ENCODE measurements at places on chromosomes 12 and 14. TPM values are rescaled to one million over a fixed set of nuclear protein-coding genes. Genes with fewer than 3 reads are reported as not detected.

The LGR5 gene
- under 0.01 TPM for total RNA-seq

The RASSF9 gene
- total RNA-seq, result 6.4 TPM

The ERBB3 gene
- total RNA-seq, result 0.77 TPM

The DPF3 gene
- not detected for total RNA-seq

The GPRC5D gene
- total RNA-seq, result not detected

The SRGAP1 gene
- 18.2 TPM for total RNA-seq

The P2RX2 gene
- total RNA-seq, result not detected

The RPAP3 gene
- total RNA-seq, result 16.8 TPM

The MYF5 gene
- total RNA-seq, result not detected

The RAB3IP gene
- total RNA-seq, result 71.5 TPM

The ARF3 gene
- total RNA-seq, result 24.4 TPM

GRCh38 chr14:106681568-106681967 is 1155.2 kb downstream of the TMEM121 start:
- DNase-seq, result no peak

DNA sequence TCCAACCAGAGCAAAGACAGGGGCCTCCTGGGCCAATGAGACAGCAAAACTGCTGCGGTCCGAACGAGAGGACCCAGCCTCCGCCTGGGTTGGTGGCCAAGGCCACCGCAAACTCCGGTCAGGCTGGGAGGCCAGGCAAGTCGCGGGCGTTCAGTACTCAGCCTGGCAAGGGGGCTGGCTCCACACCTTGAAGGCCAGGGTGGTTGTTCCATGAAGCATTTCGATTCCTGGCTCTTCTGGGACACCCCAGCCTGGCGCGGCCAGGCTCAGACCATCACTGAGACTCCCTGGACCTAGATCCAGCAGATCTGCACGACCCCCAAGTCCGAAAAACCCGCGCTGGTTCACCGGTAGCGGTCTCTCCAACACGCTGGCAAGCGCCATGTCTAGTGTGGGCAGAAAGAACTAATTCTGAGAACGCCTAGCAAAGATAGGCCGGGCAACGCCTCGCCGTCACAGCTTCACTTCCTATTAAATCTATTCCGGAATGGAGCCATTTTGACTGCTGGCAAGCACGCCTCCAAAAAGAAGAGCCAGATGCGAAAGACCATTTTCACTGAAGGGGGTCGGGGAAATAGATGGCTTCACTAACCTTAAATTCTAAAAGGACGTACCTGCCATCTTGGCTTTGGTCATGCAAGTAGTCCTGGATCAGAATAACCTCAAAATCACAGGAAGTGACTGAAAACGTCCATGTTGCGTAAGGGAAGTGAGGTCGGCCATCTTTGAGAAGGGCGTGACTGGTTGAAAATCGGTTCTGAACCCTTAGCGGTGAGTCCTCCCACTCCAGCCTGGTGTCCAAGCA is at the start of gene PSMB5:
Gene PSMB5 (minus strand): TSS at position 403 of the 805 bp plus-strand sequence. CDS start 19 bp downstream, at position 384.
- peak; percentile 87 for DNase-seq

DNA sequence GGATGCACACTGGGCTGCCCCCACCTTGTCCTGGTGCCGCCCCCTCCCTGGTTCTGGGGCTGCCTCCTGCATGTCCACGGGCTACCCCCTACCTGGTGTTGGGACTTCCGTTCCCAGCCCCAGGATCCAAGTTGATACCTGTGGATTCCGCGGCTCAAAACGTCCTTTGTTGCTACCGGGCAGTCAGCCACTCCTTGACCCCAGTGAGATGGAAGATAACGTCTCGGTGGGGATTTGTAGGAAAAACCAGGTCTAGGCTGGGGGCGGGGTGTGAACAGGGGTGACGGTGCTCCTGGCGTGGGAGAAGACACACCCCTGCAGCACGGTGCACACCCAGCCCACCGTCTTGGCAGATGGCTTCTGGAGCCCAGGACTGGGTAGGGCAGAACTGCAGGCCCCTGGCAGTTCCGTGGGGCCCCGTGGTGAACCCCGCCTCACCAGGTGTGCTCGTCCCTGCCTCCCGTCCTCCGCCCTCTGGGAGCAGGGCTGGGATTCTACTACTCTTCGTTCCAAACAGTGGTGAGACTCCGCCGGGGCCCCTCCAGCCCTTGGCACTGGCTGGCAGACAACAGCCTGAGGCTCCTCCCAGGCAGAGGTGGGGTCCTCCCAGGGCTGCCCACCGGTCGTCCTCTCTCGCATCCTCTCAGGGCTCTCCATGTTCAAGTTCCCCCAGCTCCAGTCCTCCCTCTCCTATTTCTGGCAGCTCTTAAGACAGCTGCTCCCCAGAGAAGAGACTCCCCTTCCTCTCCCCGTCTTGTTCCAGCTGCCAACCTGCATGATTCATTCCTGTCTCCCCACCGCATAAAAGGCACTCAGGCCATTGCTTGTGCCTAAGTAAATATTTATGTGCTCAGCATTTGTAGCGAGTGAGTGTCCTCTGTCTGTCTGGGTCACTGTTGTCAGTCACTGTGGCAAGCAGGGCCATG is 75.5 kb downstream of the FBXL14 start:
- no peak for DNase-seq

- no peak for DNase-seq
These were observed 886.3 kb upstream of the SEL1L start for GRCh38 chr14:82419933-82420332.

- DNase-seq, result no peak
These were observed 87.0 kb downstream of the ITPK1 start for GRCh38 chr14:93028724-93029076.

- no peak for DNase-seq
These were observed 19.4 kb downstream of the OTOGL start for GRCh38 chr12:80118565-80119324.

DNA sequence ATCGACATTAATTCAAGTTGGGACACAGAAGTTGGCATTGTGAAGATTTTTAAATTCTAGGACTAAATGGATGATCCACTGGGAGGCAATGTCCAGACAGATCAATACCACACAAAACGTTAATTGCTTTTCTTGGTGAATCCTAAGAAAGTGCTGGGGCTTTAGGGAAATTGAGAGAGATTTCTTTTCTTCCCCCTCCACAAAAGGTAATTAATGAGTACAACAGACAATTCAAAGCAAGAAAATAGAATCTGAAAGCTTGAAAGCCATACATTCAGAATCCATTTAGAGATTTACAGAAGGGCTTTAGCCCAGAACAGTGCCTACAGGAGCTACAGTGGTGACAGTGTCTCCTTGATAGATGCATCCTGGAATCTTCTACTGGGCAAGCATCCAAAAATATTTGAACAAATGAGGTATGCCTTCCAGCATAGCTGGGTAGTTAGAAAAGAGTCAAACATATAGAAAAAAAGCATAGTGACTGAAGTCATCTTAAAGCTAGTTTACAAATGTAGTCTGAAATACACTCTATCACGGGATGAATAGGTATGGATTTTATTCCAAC is 718.1 kb downstream of the DIO2 start:
- no peak for DNase-seq

GRCh38 chr14:101076451-101077198 is 173.1 kb upstream of the RTL1 start:
- DNase-seq, result peak; percentile 13

- DNase-seq, result no peak
These were observed 3.3 kb downstream of the NRXN3 start for GRCh38 chr14:78173346-78174035.

- no peak for DNase-seq
These were observed 148.7 kb downstream of the ETV6 start for GRCh38 chr12:11798006-11798708.

GRCh38 chr12:52901715-52902541 is 2.9 kb downstream of the KRT8 start:
- DNase-seq, result no peak

GRCh38 chr12:52975820-52976573 is 27.1 kb downstream of the KRT18 start:
- DNase-seq, result no peak

- DNase-seq, result no peak
These were observed at the start of gene TMEM52B for GRCh38 chr12:10178821-10179220. Gene TMEM52B (plus strand): TSS chr12:10179032. CDS start chr12:10179575, 543 bp downstream.

GRCh38 chr12:6958609-6959057 is 7.5 kb downstream of the PTPN6 start:
- no peak for DNase-seq

- DNase-seq, result no peak
These were observed 991.9 kb downstream of the FLRT2 start for GRCh38 chr14:86521843-86522242.

DNA sequence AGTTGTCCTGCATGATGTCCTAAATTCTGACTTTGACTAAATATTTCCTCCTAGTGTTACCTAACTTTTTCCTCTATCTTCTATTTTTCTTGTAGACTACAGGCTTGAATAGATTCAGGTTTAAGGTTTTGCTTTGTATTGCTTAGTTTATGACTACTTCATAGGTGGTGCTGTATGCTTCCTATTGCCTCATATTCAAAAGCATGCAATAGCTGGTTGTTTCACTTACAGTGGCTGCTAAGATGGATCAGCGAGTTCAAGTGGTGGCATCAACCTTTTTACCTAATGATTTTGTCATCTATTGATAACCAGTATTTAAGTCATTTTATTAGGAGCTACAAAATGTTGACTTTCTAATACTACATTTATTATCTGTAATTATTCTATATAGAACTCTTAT is 36.3 kb upstream of the BICD1 start:
- no peak for DNase-seq

- no peak for DNase-seq
These were observed 56.9 kb downstream of the TAOK3 start for GRCh38 chr12:118315821-118316220.

DNA sequence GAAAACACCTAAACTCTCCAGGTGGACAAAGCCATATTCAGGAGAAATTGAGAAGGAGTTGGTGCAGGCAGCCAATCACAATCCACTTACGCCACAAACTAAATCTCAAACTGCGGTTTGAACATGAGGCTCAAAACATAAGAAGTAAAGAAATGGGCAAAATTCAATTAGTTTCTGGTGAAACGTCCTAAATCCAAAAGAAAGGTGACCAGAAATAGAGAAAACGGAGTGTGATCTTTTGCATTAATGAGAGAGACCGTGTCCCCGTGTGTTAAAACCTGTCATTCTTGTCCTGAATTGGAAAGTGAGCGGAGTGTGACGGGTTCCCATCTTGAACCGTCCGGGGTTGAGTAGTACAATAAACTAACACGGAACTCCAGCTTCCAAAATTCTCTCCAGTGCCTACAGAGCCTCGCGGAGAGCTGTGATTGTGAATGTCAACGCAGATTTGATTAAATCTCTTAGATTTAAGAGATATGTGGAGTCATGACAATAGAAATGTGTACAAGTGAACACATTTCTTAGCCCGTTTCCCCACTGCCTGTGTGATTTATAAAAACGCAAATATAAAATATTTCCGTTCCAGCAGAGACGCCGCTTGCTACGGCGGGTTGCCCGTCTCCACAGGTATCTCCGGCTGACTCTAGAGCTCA is 595 bp upstream of the METAP2 start:
- DNase-seq, result peak; percentile 25

GRCh38 chr12:126915309-126915708 is 1351.7 kb upstream of the TMEM132C start:
- no peak for DNase-seq

GRCh38 chr12:51907083-51907855 is at the start of gene ACVRL1:
Gene ACVRL1 (plus strand): TSS chr12:51907504. CDS start chr12:51912475, 4,971 bp downstream.
- no peak for DNase-seq

- no peak for DNase-seq
These were observed 159.3 kb downstream of the PDE3A start for GRCh38 chr12:20527417-20528163.

GRCh38 chr12:79444089-79444488 is 246.7 kb downstream of the PAWR start:
- DNase-seq, result no peak

DNA sequence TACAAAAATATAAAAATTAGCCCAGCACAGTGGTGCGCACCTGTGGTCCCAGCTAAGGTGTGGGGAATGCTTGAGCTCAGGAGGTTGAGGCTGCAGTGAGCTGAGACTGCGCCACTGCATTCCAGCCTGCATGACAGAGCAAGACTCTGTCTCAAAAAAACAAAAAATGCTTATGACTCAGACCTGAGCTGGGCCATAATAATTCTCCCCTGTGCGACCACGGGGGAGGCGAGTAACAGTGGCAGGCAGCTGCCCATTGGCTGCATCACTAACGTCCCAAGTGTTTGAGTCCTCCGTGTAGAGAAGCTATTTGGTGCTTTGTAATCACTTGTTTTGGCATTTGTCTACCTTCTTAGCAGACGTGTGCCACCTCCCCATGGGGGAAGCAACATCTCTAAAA is 24.9 kb downstream of the PSMC1 start:
- DNase-seq, result no peak

- no peak for DNase-seq
These were observed 9.3 kb downstream of the ANKRD33 start for GRCh38 chr12:51897181-51897580.

GRCh38 chr12:38646146-38646545 is 259.2 kb downstream of the CPNE8 start:
- no peak for DNase-seq

- DNase-seq, result no peak
These were observed 72.0 kb downstream of the CHGA start for GRCh38 chr14:92994942-92995341.

GRCh38 chr12:94010307-94010706 is 138.1 kb upstream of the PLXNC1 start:
- DNase-seq, result no peak

- no peak for DNase-seq
These were observed 82.0 kb downstream of the BTG1 start for GRCh38 chr12:92063641-92064040.

- DNase-seq, result no peak
These were observed 160.2 kb downstream of the DAD1 start for GRCh38 chr14:22428700-22429291.

DNA sequence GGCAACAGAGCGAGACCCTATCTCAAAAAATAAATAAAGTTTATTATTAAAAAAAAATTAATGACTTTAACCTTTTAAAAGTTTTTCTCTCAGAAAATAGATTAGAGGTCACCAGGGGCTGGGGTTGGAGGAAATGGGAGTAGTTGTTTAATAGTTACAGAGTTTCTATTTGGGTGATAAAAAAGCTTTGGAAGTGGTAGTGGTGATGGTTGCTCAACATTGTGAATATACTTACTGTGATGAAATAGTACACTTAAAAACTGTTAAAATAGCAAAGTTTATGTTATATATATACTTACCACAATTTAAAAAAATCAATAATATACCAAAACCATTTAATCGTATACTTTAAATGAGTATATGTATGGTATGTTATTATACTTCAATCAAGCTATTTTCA is 59.6 kb downstream of the ARL6IP4 start:
- DNase-seq, result no peak

DNA sequence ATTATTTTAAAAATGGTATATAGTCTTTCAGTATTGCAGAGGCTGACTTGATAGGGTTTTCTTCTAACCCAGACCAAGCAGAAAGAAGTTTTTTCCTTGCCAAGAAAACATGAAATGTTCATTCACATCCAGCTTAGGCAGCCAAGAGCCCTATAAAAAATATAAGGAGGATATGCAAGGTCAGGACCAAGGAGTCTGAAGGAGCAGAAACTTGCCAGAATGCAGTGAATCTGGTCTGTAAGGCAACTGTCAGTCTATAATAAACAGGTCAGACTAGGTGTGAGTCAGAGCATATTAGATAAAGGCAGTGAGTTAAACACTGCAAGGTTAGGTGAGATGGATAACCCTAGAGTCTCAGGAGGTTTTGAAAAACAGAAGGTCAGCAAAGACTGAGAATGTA is 645.5 kb downstream of the C12orf50 start:
- no peak for DNase-seq

Measured in uterus (tissue), 4 donors.